ENCODE measurements at places on chromosomes 6 and 20.

DNA sequence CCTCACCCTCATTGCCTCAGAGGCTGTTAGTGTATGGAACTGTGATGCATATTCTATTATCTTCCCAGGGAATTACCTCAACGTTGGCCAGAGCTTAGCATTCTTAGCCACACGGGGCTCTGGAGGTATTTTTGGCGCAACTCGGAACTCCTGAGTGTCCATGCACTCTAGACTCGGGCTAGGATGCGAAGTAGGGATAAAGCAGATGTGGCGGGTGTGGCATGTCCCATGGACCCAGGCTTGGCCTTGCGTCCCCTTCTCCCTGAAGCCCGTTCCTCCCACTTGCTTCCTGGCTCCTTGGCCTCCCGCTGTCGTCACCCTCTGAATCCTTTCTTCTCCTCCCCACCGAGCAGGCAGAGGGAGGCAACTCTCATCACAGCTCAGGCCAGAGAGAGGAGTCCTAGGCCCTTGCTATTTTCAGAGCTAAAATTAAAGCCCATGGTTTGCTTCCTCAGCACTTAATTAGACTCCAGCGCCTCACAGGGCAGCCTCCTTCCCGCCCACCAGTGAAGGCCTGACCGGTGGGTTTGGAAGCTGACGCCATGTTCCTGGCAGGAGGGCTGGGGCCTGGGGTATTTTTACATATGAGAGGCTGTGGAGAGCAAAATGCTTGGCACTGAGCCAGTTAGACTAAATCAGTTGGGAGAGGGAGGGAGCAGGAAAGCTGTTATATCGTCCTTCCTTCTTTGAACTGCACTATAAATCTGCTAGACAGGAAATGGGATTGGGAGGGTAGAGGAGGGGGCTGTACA, 138.7 kb downstream of the FOXO3 start:
- no peak for DNase-seq

GRCh38 chr6:139942331-139942730, 567.9 kb upstream of the CITED2 start:
- no peak for DNase-seq

GRCh38 chr6:35474942-35475570, 6.9 kb downstream of the RPL10A start:
- DNase-seq, result no peak

- no peak for DNase-seq
These were observed 73.2 kb downstream of the SMOC2 start for GRCh38 chr6:168514216-168514615.

DNA sequence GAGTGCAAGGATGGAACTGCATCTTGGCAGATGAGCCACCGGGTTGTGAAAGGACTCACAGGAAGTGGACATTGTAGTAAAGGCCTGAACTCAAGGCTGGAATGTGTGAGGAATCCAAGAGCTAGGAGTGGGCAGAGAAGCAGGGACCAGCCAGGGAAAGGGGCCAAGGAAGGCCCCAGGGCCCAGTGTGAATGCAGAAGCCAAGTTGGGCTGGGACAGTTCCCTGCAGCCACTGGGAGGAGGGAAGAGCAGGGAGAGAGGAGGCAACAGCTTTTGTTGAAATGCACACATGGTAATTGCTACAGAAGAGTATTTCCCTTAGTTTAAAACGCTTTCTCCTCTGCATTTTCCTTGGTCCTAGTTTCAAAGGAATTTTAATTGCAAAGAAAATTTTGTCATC, 34.6 kb downstream of the CDH22 start:
- DNase-seq, result no peak

GRCh38 chr6:69601132-69601531, 195.7 kb downstream of the LMBRD1 start:
- DNase-seq, result no peak

- no peak for DNase-seq
These were observed 29.9 kb downstream of the SGK1 start for GRCh38 chr6:134287859-134288537.

DNA sequence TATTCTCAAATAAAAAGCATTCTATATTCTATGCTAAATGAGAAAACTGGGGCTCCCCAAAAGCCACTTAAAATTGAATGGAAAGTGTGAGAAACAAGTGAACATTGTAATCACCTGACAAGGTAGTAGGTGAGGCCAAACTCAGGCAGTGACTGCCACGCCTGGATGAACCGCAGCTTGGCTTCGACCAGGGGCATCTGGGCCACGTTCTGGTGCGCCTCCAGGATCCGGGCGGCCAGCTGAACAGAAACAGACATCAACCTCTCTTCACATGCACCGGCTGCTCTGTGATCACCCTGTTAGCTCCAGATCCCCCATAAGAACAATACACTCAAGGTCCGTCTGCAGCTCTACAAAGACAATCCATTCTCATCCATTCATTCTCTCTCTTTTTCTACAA, 30.1 kb upstream of the LRRN4 start:
- DNase-seq, result no peak

GRCh38 chr20:53611449-53611894, 17.8 kb upstream of the ZNF217 start:
- no peak for DNase-seq

DNA sequence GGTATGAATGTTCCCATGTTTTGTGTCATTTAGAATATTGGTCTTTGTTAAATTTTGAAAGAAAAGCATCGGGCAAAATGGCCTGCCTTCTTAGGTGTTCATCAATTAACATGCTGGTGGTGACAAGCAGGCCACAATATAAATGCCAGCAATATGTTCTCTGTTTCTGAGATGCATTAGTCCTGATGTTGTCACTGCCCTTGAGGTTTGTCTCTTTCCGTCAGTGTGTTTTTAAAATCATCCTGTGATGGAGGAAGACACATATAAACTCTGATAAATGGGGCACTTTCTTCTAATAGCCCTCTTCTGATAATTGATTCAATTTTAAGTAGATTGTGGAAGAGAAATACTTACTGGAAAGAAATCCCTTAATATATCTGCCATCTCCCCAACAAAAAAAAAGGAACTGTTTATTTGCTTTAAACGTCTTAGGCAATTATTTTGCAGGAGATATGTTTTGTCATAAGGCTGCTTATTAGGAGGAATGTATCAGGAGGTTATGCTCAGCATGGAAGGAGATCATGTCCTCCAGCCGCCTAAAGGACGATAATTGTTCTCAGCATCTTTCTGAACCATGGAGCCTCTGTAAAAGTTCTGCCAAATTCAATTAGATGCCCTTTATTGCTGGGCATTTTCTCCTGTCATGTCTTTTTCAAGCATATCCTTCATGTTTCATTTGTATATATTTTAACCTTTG, 134.1 kb downstream of the COL9A1 start:
- no peak for DNase-seq

- DNase-seq, result no peak
These were observed 19.4 kb upstream of the MEI4 start for GRCh38 chr6:77633471-77633870.

- no peak for DNase-seq
These were observed 39.5 kb upstream of the ZFAND3 start for GRCh38 chr6:37779902-37780628.

DNA sequence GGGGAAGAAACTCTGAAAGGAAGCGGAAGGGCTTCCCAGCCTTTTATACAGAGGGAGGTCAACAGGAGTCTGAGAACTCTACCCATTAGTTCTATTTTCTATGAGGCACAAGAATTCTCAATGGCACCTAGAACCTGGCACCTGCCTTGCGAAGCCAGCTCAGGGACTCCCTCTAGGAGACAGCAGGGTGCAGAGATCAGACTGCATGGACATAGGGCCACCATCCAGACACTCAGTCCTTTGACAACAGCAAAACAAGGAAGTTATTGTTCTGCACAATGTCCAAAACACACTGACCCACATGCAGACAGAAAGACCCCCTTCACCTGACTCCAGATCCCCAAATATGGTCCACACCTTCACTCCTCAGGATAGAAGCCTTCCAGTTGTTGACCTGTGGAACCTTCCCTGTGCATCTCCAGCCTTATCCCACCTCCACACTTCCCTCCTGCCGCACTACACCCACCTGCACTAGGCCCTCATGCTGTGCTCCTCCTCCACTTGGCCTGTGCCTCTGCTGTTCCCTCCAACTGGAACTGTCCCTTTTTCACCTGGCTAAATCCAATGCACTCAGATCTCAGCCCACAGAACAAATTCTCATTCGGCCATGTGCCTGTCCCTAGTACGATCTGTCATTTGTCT, 27.8 kb downstream of the ACSS1 start:
- DNase-seq, result no peak

DNA sequence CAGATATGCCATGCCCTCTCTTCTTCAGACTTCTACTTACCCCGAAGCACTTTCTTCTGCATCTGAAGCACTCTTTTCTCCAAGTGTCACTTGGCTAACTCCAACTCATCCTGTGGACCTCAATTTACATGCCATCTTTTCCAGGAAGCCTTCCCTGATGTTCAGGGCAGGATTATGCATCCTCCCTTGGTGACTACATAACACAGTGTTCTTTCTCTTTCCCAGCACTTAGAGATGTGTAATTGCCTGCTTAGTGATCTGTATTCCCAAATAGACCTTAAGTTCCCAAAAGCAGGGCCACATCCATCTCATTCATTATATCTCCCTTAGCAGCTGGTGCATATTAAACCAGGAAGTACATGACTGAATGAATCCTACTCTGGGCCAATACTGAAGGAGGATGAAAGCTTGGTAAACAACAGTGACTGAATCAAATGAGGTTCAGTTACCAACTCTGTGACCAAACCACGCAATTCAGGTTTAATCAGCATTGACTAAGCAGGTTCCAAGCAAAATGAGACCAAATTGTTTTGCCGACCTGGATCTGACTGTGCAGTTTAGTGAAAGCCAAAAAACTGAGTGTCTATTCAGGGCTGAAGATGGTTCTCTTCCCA, 121.4 kb upstream of the TCF21 start:
- DNase-seq, result no peak

- DNase-seq, result no peak
These were observed 27.2 kb downstream of the DUSP22 start for GRCh38 chr6:319177-320131.

DNA sequence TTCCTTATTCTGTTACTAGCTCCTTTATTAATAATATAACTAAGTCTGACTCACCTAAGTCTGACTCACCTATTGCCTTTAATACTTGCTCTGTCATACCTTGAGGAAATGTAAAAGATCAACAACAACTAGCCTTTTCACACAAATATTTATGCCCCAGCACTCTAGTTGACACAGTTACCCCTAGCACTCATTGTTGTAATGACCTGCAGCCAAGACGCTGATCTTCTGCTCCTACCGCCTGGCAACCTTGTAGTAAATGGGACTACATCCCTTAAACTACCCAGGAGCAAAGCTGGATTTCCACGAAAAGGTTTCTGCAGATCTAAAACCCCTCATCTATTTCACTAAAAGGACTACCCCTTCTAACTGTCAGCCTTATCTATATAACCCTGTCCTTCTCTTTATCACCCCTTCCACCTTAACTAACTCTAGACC, 90.0 kb downstream of the PLG start:
- DNase-seq, result no peak

DNA sequence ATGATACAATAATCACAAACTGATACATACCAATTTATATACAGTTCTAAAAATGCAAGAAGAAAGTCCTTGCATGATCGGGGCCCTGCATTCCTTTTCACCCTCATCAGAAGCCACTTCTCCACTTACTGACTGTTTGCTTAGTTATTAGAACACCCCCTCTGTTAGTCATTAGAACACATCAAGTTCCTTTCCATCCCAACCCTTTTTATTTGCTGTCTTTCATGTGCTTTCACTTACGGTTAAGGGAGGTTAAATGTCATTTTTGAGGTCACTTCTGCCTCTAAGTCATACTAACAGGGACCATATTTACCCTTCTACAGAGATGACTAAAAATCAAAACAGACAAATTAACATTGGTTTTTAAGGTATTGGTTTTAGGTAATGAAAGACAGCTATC, 149.1 kb downstream of the LMBRD1 start:
- DNase-seq, result no peak

DNA sequence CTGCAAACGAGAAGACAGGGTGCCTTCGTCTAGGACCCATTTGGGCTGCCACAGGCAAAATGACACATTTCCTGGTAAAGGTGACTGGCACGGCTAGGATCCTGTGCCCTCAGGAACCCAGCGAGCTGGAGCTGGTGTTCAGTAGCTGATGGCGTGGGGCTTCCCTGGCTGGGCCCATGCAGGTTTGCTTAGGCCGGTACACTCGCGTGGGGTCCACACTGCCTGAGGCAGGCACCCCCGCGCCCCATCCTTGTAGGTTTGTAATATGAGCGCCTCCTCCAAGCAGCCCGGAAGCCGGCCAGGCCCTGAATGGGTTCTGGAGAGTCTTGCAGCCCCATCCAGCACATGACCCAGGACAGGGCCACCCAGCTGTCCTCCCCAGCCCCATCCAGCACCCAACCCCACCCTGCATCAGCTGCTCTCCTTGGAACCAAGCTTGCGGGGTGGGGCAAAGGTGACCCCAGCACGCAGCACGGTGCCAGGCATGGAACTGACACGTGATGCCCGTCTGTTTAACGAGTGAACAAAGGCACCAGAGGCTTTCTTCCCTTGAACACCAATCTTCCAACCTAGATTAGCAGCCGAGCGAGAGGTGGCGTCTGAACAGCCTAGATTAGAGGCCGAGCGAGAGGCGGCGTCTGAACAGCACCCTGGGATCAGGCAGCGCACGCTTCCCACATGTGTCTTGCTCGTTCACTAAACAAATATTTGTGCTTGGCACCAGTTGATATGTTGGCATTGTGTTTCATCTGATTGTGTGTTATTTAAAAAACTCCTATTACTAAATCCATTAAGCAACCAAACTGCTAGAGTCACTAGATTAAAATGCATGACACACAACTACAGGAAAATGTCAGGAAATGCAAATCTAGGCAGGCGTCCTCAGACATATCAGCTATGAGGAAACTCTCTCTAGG, 112.1 kb downstream of the DLL1 start:
- DNase-seq, result no peak

GRCh38 chr6:6685249-6686040, 96.9 kb downstream of the LY86 start:
- no peak for DNase-seq

DNA sequence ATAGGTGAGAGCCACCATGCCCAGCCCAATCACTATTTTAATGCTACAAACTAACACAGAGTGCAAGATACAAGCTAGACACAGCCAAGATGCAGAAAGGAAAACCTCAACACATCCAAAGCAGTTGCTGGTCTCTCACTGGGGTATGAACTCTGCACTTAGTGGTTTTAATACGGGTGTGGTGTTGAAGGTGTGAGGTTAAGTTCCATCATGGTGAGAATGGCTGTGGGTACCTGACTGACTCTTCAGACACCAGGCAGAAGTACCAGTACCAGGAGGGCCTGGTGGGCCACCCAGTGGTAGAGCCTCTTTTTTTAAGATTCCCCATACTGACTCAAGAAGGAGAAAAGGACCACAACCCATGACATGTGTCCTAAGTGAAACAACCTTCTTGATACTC, 13.0 kb downstream of the GNAS-AS1 start:
- no peak for DNase-seq

DNA sequence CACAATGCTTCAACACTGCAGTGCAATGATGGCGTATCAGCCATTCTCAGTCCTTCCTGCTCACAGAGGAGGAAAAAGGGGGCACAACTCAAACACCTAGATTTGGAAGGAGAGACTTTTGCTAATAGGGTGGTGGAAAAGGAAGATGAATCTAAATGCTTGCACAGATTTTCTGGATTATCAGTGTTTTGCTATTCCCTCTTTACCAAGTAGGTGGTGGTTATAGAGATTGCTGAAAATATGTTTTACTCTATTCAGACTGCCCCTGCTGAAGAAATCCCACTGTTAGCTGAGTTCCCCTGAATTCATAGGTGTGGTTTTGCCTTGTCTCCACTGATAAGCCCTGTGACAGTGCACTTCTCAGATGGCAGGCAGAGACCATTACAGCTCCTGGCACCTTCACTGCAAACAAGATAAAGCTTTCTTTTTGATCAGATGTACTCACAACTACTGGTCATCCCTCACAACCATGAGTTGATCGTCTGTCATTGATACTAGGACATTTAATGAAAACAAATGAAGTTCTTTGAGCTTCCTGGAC, 311.4 kb downstream of the KIF16B start:
- no peak for DNase-seq

GRCh38 chr20:47799116-47799715, 13.9 kb upstream of the SULF2 start:
- no peak for DNase-seq

Measured in CD4-positive, alpha-beta T cell treated with Interleukin-10 for 1 hour (primary cell).